AG04450 (cell line): ENCODE measurements at places on chromosomes 11 and 22. TPM values are rescaled to one million over a fixed set of nuclear protein-coding genes. Genes with fewer than 3 reads are reported as not detected.
A peak's percentile ranks its signal among the peaks of the same experiment; 100 is the strongest.

DNA sequence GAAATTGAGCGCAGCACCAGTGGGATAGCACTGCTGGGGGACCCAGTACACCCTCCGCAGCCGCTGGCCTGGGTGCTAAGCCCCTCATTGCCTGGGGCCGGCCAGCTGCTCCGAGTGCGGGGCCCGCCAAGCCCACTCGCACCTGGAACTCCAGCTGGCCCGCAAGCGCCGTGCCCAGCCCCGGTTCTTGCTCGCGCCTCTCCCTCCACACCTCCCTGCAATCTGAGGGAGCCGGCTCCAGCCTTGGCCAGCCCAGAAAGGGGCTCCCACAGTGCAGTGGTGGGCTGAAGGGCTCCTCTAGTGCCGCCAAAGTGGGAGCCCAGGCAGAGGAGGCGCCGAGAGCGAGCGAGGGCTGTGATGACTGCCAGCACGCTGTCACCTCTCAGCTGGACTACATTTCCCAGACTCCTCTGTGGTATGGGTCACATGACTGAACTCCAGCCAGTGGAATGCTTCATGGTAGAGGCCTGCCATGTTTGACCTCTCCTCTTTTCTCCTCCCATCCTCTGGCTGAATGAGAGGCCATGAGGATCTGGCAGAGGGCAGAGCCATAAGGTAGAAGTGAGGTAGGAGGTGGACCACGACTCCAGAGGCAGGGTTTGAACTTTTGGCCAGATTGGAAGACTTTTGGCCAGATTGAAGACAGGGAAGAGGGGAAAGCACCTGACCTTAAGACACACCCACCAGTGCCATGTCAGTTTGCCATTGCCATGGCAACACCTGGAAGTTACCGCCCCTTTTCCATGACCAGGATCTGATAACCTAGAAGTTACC is 6.2 kb downstream of the MRGPRD start:
- DNase-seq: no peak

- DNase-seq: no peak
Observed at GRCh38 chr22:49928555-49929210, 10.2 kb downstream of the CRELD2 start.

GRCh38 chr22:40764763-40765441 is 54.2 kb downstream of the SLC25A17 start:
- no peak for DNase-seq

Gene OR5A1
- not detected in 2 replicates for polyA plus RNA-seq

Gene PATE2
- not detected in 2 replicates for polyA plus RNA-seq

Gene HBB
- polyA plus RNA-seq: 0.22 and 0.26 TPM in 2 replicates

Gene RAG2
- polyA plus RNA-seq: not detected in 2 replicates

Gene OR10A2
- polyA plus RNA-seq: not detected in 2 replicates

DNA sequence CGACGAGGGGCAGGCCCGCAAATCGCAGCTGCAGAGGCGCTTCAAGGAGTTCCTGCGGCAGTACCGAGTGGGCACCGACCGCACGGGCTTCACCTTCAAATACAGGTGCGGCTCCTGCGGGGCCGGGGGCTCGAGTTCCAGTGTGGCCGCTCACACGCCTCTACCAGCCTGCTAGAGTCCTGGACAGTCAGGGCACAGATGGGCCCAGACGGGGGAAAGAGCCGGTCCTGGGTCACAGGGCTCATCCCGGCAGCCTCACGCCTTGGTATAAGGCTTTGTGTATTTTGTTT is 506 bp downstream of the MCM5 start:
- no peak for DNase-seq

GRCh38 chr11:113618360-113618759 is 87.7 kb downstream of the TMPRSS5 start:
- DNase-seq: no peak

Gene RTN4R
- 0.16 and 0.38 TPM in 2 replicates for polyA plus RNA-seq

- DNase-seq: no peak
Observed at GRCh38 chr11:42049650-42050049, 590.2 kb upstream of the LRRC4C start.

DNA sequence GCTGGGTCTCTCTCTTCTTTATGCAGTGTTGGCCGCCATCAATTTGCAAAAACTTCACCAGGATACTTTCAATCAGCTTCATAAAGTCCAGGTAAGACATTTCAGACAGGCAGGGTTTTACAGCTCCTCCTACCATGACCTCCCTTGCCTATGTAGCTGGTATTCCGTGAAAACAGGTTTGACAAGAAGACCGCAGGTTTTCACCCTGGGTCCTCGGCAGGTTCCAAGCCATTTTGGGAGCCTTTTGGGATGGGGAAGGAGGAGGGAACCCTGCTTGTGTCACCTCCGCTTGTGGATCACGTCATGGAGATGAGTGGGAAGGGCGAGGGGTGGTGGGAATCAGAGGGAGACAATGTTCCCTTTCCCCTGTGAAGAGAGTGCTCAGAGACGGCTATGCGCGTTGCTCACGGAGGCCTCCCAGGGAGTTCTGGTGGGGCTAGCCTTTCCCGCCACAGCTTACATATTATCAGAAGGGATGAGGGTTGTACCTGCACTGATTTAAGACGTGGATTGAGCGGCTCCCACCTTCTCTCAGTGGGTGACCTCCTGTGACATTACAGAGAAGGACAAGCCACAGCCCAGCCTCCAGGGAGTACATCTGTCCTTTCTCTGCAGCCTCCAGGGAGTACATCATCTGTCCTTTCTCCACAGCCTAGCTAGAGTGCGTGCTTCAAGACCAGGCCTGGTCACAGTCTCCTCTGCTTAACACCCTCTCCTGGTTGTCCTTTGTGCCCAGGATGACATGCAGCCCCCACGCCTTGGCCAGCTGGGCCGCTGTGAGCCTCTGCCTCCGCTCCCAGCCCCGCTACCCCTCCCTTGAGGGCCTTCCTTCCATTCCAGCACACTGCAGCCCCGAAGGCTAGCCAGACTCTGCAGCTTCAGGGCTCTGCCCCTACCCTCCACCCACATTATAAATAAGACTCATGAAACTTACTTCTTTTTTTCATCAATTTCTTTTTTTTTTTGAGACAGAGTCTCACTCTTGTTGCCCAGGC is 17.2 kb downstream of the GLB1L3 start:
- no peak for DNase-seq

Gene TSKU
- polyA plus RNA-seq: 28.8 and 36.5 TPM in 2 replicates

DNA sequence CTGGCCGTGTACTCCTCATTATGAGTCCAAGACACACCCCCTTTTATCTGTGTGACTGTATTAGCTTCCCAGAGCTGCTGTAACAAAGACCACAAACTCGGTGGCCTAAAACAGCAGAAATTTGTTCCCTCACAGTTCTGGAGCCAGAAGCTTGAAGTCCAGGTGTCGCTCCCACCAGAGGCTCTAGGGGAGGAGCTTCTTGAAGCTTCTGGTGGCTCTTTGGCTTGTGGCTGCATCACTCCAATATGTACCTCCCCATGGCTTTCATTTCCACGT is 3.0 kb downstream of the PRR5 start:
- DNase-seq: no peak

GRCh38 chr11:9922806-9923205 is 258.9 kb downstream of the SWAP70 start:
- DNase-seq: no peak

GRCh38 chr11:118791961-118792569 is 1.1 kb upstream of the DDX6 start:
- DNase-seq: no peak

DNA sequence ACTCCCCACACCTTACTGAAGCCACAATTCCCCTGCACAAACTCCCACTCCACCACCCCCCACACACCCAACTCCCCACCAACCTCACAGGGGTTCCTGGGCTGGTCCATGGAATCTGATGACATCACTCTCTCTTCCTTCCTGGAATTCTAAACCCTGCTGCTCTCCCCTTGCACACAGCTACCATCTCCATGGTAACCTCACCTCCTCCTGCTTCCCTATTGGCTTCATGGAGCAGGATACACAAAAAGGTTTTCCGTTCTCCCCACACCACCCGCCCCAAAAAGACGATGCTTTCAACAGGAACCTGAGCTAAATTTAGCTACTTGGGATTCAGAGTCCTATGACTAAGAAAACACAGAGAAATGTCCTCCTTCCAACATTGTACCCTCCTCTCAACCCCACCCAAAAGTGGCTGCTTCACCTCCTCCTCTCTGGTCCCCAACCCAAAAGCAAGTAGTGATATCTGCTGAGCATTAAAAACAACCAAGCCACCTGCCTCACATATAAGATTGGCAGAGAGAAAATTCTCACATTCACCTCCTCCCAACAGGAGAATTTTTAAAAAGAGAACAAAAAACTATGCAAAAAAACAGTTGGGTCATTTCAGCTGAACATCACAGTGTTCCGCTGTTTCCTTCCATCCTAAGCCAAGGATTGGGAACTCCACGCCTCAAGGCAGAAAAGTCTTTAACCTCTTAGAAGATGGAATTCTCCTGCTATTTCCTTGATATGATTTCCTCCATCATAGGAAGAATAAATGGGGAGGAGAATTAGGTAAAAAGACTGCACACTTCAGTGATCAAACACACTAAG is 66.9 kb downstream of the RBFOX2 start:
- DNase-seq: peak; percentile 55

- DNase-seq: no peak
Observed at GRCh38 chr22:45984316-45984916, 7.5 kb upstream of the WNT7B start.

Gene TMEM191C
- 0.58 and 0.82 TPM in 2 replicates for polyA plus RNA-seq

DNA sequence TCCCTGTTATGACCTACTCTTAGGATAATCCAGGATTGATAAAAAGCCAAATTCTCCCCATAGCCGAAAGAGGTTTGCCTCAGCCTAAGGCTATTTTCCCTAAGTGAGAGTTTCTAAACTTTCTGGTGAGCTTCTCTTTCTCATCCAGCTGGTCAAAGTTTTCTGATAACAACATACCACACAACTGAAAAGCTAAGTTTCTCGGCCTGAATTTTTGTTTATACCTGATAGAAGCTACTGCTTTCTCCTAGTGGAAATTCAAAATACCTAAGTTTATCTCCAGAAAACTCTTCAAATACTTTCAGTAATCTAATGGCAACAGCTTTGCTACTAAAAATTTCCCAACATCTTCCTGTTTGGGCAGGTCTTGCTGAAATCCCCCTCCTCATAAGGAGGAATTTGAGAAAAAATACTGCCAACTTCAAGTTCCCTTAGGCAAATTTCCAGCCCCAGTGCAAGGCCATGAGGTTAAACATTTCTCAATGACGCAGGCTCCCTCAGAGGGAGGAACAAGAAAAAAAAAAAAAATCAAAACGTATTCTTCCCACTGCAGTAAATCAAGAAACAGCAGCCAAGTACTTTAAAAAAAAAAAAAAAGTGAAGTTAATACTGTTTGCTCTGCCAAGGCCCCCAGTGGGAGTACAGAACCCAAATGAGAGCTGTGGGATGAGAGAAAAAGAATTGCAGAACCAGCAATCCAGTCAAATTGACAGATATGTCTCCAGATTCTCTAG is 127.0 kb downstream of the MRTFA start:
- peak; percentile 79 for DNase-seq

GRCh38 chr11:116326146-116326545 is 446.6 kb downstream of the BUD13 start:
- DNase-seq: no peak

Gene UPK3A
- polyA plus RNA-seq: not detected in 2 replicates

DNA sequence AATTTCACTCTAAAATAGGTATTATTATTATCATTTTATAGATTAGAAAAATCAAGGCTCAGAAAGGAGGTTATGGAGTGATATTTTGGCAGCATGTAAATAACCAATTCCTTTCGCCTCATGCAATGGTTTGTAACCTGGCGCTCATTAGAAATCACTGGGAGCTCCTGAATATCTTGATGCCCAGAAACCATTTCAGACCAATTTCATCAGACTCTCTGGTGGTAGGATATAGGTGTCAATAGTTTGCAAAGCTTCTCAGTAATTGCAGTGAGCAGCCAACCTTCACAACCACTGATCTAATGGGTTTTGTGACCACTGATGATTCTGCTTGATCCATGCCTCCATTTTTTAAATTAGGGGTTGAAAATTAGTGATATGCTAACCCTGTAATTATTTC is 57.8 kb upstream of the ZC3H12C start:
- DNase-seq: no peak

GRCh38 chr11:68994161-68994893 is 13.5 kb upstream of the MRGPRD start:
- DNase-seq: no peak

Gene MPPED2
- polyA plus RNA-seq: not detected in 2 replicates

DNA sequence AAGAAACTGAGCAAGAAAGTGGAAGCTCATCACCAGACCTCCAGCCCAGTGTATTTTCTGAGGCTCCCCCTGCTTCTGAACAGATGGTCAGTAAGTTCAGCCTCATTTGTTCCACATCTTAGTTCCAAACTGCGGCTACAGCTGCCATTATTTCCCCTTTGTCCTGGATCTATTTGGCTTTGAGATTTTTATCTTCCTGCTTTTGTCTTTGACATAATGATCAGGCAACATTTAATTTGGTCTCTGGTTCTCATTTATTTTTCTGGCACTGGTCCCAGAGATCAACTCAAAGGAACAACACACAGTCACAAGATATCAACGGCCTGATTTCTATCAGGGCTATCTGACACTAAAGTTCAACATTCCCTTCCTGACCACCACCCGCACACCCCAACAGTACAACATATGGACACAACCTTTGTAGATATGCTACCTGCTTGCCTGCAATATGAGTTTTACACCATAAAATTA is 137.5 kb downstream of the FAM76B start:
- DNase-seq: no peak

GRCh38 chr11:73716153-73717056 is 44.5 kb downstream of the RAB6A start:
- no peak for DNase-seq

GRCh38 chr22:16915701-16916100 is 90.5 kb upstream of the XKR3 start:
- no peak for DNase-seq

- no peak for DNase-seq
Observed at GRCh38 chr11:60377401-60378136, 763 bp upstream of the MS4A7 start.

DNA sequence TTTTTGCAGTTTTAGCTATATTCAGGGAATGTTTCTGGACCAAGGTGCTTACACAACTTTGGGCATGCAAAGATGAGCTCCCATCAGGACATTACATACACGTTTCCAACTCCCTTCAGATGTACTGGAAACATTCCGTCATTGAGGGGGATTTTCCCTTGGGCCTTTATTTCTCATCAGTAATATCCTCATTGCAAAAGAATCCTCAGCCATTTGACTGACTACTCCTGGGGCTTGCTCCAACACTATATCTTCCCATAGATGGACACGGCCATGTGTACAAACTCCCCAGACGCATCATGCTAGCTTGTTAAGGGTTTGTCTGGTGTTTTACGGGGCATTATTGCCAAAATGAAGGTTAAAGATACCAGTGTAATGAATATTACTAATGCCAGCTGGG is 59.3 kb upstream of the NUP160 start:
- no peak for DNase-seq

Gene SMIM35
- polyA plus RNA-seq: not detected in 2 replicates

- DNase-seq: no peak
Observed at GRCh38 chr11:45021692-45022141, 71.0 kb upstream of the TP53I11 start.

Gene IL10RA
- polyA plus RNA-seq: not detected in 2 replicates

GRCh38 chr11:1467270-1467669 is 19.3 kb downstream of the MOB2 start:
- DNase-seq: no peak

Gene THOC5
- 92.0 and 93.7 TPM in 2 replicates for polyA plus RNA-seq

Gene VPREB1
- not detected in 2 replicates for polyA plus RNA-seq
